LHCN-M2 (cell line): ENCODE measurements at places on chromosomes 4 and X. TPM values are rescaled to one million over a fixed set of nuclear protein-coding genes. Genes with fewer than 3 reads are reported as not detected.

MAGEA11 gene
- total RNA-seq, result not detected in 2 replicates

TSC22D3 gene
- total RNA-seq, result 189 and 245 TPM in 2 replicates

GYPA gene
- not detected in 2 replicates for total RNA-seq

JCHAIN gene
- not detected in 2 replicates for total RNA-seq

ARHGEF9 gene
- 12.3 and 17.6 TPM in 2 replicates for total RNA-seq

RWDD4 gene
- 42.2 and 53.3 TPM in 2 replicates for total RNA-seq

SCML1 gene
- 8.3 and 11.0 TPM in 2 replicates for total RNA-seq

ZCCHC18 gene
- total RNA-seq, result 0.64 TPM in 1 of 2 replicates, not detected in the other

MAGEA2B gene
- total RNA-seq, result not detected in 2 replicates

SHROOM3 gene
- total RNA-seq, result 0.38 and 0.46 TPM in 2 replicates
